ENCODE measurements at places on chromosomes 11 and 22. TPM values are rescaled to one million over a fixed set of nuclear protein-coding genes. Genes with fewer than 3 reads are reported as not detected.

The PTGDR2 gene
- polyA plus RNA-seq, result 0.06 TPM

The KIRREL3 gene
- polyA plus RNA-seq, result 17.5 TPM

The KCNQ1 gene
- polyA plus RNA-seq, result not detected

The SLC22A12 gene
- not detected for polyA plus RNA-seq

The GGTLC3 gene
- polyA plus RNA-seq, result not detected

The MEN1 gene
- 26.1 TPM for polyA plus RNA-seq

The PHLDB1 gene
- polyA plus RNA-seq, result 91.7 TPM

DNA sequence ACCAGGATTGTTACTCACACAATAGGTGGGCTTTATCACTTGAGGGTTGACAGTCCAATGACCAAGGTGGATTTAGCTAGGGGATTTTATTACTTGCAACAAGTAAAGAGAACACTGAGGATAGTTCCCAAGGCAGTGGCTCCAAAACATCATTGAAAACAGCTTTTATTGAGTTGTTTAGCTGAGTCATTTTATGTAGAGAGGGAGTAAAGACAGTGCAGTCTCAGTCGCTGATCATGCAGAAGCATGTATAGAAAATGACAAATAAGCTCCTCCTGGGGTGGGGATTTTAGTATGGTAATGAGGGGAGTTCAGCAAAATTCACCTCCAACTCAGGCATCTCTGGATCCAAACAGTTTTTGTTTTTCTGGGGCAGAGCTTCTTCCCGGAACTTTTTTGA is 163.0 kb upstream of the CCDC179 start:
- no peak for DNase-seq

DNA sequence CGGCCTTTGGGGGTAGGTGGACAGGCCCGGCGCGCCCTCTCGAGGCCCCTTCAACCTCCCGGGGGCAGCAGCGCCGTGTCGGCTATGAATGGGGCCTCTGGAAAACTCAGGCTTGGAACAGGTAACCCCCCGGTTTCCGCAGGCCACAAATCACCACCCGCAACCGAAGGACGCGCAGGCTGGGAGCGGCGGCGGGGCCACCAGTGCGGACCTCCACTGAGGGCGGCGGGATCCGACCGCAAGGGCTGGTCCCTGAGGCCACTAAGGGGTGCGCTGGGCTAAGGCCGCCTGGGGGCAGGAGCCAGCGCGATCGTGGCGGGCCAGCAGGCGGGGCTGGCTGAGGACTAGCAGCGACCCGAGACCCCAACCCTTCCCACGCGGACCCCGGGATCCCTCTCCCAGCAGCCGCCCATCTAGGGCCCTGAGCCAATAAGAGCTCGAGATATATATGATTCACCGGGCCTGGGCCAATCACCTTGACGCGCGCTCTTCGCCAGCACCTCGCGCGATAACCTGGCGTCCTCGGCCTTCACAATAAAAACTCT is 609 bp upstream of the ATF4 start:
- DNase-seq, result peak; percentile 100
